GM13976 (cell line): ENCODE measurements at places on chromosomes 7 and 10.

- no peak for DNase-seq
Measured at GRCh38 chr7:149854611-149855360, 16.6 kb downstream of the ZNF862 start.

- DNase-seq, result peak; percentile 54
Measured at GRCh38 chr10:63603709-63604445, 82.7 kb downstream of the REEP3 start.

DNA sequence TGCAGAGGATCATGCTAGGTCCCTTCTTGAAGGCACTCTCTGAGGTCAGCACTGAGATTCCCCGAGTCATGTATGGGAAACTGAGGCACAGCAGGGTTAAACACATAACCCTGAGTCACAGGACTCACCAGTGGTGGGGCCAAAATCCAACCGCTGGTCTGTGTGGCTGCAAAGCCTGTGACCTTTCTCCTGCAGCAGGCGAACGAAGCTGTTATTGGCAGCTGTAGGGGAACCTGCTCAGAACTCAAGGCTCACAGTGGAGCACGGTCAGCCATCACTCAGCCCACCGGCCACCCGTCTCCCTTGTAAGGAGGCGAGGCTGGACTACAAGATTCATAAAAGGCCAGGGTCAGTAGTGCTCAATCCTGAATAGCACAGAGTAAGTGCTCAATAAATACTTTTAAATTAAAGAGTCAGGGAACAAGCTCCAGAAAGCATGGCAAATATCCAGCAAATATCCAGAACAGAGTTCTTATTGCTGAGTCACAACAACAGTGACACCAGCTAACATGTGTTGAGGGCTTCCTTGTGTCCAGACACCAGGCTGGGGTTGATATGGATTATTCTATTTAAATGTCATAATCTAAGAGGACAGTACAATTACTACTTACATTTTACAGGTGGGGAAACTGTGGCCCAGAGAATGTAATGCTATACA is 34.9 kb downstream of the CHST15 start:
- no peak for DNase-seq

DNA sequence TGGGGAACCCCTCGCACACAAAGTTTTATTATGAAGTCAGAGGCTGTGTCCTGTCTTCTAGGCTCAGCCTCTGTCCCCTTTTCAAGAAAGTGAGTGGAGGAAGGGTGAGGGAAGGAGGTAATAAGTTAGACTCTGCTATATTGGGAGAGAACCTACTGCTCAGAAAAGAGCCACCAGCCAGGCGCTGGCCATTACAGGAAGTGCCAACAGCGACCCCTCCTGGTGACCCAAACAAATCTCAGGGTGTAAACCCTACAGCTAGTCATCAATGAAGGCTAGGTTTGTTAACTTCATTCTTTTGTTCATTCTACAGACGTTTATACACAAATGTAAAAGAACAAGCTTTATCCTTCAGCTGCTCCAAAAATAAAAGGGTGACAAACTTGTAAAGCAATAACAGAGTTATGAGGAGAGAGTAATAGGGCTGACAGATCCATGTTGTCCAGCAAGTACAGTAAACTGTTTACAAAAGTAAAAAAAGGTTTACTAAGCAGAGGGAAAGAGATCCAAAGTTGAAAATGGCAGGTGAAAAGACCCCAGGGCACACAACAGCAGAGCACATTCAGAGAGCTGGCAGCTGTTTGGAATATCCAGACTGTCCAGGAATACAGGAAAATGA is 82.7 kb downstream of the FAM204A start:
- DNase-seq, result peak; percentile 31

DNA sequence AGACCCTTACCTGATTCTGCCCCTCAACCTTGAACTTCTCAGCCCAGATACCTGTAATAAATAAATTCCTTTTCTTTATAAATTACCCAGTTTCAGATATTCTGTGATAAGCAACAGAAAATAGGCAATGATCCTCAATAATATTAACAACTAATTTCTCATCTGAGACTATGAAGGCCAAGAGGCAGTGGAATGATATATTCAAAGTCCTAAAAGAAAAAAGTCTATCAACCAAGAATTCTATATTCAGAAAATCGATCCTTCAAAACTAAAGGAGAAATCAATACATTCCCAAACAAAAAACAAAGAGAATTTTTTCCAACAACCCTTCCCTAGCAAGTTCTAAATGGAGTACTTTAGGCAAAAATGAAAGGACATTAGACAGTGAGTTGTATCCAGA is 279.6 kb downstream of the PTPRN2 start:
- no peak for DNase-seq

DNA sequence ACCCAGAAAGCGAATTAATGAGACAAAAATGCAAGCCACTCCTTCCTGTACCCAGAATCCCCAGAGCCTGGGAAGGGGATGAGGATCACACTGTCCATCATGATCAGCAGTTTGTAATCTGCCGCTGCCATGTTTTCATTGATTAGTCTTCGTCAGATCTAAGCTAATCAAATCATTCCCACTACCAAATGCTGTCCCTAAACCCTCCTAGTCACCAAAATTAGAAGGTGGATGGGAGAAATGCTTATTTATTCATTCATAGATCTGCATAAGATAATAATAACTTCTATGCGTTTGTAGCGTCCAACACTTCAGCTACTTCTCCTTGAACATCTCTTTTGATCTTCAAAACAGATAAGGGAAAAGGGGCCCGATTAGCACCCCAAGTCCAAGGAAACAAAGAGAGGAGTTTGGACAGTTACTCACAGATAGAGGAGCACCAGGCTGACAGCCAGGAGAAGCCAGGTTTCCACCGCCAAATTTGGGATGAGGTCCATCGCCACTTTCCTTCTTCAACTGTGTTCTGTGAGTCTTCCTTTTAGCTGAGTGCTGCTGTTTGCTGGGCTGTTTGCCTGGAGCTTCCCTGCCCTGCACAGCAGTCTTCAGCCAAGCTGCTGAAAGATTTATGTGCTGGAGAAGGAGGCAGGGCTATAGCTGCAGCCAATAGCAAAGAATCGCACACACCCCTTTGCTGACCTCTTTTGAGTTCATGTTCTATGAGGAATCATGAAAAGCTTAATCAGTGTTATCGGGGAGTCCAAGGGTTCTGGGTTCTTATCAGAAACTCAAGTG is at the start of gene CYP3A5:
Gene CYP3A5, minus strand, starts transcription at position 597 of the 792 bp plus-strand sequence. Its CDS starts 100 bp downstream, at position 497.
- no peak for DNase-seq

- no peak for DNase-seq
Measured at GRCh38 chr7:4641091-4641666, 40.9 kb upstream of the FOXK1 start.

DNA sequence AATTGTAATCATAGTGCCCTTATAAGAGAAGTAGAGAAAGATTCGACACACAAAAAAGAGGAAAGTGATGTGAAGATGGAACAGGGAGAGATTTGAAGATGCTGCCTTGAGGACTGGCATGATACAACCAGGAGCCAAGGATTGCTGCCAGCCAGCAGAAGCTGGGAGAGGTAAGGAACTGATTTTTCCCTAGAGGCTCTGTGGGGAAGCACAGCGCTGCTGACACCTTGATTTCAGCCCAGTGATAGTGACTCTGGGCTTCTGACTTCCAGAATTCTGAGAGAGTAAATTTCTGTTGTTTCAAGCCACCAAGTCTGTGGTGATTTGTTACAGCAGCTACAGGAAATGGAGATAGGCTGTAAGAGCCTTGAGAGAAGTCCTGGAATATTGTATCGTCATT is 98.2 kb downstream of the RAB11FIP2 start:
- DNase-seq, result no peak

DNA sequence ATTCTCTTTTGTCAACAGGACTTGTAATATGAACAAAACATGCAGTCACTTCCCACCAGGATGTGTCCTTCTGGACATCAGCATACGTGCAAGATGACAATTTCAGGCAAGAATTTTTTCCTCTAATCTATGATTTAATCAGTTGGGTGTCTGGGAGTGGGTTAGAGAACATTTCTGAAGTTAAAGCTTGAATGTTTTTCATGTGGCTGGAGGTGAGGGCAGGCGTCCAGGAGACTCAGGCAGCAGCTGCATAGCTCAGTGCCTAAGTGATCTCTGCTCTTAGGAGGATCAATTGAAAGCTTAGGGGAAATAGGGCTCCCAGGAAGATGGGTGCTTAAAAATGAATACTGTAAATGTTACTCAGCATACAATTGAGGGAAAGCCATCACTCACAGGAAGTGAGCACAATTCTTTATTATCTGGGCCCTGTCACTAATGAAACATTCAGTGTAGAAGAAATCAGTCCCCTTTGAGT is 457.6 kb upstream of the KLF6 start:
- DNase-seq, result no peak

DNA sequence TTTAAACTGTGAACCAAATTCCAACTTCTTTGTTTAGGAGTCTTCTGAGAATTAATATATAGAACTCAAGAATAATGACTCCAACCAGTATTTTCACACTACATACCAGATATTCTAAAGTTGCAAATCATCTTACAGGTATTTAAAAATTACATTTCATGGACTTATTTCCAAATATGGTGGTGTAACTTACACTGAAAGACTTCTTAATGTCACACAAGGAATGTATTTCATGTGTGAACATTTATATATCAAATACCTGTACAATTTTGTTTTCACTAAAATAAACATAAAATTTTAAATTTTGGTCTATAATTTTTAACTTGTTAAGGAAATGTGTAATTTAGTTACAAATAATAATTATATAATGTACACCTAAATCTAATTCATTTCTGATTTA is 2.6 kb upstream of the CDK6 start:
- DNase-seq, result no peak

DNA sequence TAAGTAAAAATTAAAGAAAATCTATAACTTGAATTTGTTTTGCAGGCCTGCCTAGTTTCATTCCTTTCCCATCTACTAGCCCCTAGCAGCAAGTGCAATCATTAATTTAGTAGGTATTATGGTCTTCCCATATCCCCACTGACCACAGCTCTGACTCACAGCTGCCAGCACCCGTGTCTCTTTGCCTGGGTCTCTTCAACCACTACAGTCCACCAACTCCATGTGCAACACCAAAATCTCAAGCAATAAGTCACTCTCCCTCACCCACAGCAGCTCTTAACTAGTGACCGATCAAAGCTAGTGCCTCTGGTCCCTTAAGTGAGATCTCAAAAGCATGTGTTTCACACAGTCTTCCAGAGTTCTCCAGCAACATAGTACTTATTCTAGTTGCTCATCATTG is 26.0 kb upstream of the THSD7A start:
- no peak for DNase-seq
